ENCODE measurements at places on chromosomes 16 and 17.

DNA sequence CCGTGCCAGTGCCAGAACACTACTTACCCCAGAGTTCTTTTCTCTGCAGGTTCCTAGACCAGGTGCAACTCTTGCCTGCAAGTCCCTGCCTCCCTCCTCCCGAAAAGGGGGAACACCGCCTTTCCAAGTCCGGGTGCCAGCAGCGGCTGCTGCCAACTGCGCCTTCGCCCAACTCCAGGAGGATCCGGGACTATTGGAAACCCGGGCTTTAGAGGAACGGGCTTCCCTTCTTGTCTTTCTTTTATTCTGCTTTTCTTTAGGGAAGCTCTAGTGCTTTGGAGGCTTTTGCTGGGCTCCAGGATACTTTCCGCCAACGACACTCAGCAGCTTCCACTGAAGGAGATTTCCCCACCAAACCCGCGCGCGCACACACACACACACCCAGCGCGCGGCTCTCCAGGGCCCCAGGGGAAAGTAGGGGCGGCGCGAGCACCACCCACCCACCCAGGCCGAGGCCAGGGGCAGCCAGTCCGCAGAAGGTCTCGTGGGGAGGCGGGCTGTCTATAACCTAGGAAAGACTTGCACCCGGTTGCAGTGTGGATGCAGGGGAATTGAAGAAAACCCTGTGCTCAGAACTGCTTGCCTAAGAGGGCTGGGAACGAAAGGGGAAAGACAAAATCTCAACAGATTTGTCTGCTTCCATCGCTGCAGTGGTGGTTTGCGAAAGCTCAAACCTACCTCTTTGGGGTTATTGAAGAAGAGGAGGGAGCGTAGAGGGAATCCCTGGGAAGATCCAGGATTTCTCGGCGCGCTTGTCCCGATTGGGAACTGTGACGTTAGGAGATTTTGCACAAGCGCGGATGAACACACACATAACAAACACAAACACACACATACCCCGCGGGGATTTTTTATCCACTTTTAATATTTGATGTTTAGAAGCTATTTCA lies 977 bp upstream of the CA10 start:
- no peak for DNase-seq

- DNase-seq = no peak
These were observed 6.8 kb downstream of the PCTP start for GRCh38 chr17:55757659-55758058.

- DNase-seq = no peak
These were observed at the start of gene FAM20A for GRCh38 chr17:68600931-68601564. TSS of gene FAM20A (minus strand) at chr17:68601367. CDS start at chr17:68600666, 701 bp downstream.

DNA sequence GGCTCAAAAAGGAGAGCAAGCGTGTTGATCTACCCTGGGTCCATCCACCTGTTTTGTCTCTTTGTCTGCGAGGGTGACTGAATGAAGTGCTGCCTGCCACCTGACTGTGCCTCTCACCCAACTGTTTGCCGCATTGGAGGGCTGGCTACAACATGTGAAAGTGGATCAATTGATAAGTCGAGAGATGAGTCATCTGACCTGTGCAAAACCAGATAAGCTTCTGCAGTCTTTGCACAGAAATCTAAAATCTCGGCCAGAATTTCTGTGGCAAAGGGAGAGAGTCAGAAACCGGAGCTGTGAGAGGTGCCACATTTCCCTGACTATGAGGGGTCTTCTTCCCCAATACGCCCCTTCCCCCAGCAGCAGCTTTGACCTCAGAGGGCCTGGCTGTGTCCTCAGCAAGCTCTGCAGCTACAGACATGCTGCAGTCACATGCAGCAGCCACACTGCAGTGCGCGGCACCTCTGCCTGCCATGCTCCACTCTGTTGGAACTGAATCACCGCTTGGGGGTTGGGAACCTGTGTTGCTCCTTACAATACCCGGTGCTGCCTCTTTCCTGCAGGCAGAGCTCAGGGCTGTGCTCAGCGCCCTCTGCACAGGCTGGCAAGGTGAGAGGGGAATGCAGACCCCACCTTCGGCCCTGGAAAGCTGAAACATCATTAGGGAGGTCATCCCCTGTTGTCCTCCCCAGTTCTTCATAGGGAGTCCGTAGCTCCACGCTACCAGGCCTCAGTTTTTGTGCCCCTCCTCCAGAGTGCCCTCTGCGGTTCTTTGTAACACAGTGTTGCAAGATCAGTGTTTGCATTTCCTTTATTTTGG lies 16.2 kb upstream of the HAS3 start:
- no peak for DNase-seq

DNA sequence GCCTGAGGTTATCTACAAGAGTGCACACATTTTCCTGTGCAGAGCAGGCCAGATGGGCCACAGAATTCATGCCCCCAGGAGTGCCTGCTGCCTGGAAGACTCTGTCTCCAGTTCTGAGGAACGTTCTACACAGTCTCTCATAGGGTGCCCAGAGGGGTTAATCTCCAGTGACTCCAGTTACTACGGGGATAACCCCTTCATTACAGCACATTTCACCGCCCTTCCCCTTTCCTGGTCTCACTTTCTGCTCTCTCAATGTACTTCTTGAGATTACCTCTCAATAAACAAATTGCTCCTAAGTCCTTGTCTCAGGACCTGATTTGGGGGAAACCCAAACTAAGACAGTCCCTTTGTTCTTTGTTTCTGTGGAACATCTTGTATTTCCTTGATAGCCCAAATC lies 5.7 kb downstream of the CD300H start:
- DNase-seq = no peak

- no peak for DNase-seq
These were observed 46.1 kb upstream of the SLC25A19 start for GRCh38 chr17:75335315-75335714.

DNA sequence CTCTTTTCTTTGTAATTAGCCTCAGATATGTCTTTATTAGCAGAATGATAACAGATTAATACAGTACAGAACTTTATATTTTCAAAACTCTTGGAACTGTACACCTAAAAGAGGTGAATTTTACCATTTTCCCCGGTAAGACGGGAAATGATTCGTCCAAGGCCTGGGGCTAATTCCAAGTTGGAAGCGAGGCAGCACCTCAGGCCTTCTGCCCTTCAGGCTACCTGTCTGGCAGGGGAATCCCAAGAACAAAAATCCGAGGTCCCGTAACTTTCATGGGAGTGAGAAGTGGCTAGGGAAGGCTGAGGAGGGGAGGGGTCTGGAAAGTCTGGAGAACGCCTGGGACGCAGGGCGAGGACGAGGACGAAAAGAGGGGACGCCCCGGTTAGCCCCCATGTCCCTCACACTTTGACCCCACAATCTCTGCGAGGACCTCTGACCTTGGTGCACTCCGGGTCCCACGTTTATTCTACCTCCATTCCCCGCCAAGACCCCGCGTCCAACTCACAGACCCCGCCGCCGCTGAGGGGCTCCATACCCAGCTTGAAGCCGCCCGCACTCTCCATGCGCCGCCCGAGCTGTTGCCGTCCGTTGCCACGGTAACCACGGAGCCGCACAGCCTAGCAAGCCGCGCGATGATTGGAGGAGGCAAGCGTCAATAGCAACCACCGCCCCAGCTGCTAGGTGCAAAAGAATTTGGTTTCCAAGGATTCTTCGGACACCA lies at the start of gene HYDIN:
HYDIN (minus strand) TSS at position 601 of the 724 bp plus-strand sequence. CDS start 43,827 bp downstream, outside the sequence.
- no peak for DNase-seq

DNA sequence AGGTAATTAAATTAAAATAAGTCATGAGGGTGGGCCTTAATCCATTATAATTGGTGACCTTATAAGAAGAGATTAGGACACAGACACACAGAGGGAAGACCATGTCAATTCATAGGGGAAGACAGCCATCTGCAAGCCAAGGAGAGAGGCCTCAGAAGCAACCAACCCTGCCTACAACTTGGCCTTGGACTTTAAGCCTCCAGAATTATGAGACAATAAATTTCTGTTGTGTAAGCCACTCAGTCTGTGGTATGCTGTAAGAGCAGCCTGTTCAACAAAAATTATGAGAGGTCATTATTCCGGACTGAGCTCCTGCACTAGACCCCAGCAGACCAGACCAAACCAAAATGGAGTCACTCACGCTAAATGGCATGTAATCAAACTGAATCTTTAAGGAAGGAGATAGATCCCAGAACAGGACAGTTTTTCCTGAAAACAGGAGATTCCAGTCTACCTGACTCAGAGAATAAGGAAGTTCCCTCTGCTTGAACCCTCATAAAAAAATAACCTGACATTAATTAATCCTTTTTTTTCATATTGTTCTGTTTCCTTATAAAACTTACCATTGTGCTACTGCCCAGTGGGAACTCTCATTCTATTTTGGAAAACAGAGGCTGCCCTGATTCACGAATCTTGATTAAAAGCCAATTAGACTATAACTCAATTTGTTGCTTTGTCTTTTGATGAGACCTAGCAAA lies 74.3 kb downstream of the DNAH3 start:
- no peak for DNase-seq

- DNase-seq = no peak
These were observed 6.1 kb downstream of the ANKS4B start for GRCh38 chr16:21239646-21240045.

DNA sequence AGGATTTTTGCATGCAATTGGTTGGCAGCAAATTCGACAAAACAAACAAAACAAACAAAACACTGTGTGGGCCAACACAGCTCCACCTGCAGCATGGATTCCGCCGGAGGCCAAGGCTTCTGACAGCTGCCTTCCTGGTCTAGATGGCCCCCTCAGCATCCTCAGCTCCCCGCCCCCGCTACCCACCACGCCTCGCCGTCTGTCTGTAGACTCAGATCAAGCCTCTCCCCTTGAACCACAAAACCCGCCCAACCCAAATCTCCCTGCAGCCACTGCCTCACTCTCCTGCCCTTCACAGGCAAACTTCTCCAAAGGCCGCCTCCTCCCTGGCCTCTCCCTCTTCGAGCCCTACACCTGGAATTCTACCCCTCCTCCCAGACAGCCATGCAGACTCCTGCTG lies 57.9 kb downstream of the RTN4RL1 start:
- no peak for DNase-seq

DNA sequence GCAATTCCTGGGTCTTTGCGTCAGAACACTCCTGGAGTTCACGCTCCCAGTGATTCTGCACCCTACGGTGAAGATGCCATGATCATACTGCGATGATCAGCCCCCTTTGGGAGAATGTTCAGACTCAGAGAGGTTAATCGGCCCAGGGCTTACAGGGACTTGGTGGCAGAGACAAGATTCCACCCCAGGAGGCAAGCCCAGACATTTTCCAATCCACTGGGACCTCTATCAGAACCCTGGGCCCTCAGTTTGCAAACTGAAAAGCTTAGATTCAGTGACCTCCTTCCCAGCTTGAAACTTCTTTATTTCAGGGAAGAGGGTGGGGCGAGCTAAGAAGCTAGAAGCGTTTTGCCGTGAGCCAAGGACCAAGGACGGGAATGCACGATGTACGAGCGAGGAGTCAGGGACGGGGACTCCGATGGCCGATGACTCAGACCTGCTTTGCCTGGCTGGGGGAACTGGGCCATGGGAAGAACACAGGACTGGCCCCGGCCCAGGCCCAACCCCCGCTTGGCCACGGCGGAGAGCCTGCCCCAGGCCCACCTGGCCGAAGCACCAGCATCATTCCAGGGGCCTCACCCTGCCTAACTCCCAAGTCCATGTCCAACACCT lies 34.7 kb downstream of the SOCS3 start:
- no peak for DNase-seq

- no peak for DNase-seq
These were observed 542.1 kb downstream of the XYLT1 start for GRCh38 chr16:16928532-16929109.

- DNase-seq = no peak
These were observed 82.1 kb downstream of the MSI2 start for GRCh38 chr17:57338257-57338914.

DNA sequence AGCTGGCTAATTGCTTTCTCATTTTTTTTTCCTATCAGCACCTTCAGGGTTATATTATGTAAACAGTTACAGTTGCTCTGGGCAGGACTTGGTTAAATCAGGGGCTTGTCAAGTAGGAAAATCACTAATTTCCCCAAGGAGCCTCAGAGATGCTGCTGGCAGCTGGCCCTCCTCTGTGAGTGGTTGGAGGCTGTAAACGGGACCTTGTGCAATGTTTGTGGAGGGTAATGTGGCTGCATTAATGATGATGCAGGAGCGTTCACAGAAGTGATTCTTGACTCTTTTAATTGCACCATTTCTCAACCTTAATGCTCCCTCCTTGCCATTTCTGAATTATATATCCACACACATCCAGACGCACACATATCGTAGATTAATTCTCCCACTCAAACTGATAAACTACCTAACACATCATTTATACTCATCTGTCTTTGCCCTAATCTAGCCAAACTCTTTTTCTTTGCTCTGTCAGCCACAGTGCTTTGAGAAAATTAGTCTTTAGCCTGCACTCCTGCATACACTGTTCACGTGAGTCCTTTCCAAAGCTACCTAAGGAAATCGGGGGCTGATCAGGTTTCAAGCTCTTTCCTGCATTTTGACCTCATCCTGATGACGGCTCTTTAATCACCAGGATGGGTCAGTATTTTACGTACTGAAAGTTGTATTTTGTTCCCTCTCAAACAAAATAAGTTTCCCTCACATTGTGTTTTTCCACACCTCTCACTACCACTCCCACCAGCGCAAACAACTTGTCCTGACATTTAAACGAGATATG lies 154.4 kb upstream of the PIRT start:
- DNase-seq = no peak

DNA sequence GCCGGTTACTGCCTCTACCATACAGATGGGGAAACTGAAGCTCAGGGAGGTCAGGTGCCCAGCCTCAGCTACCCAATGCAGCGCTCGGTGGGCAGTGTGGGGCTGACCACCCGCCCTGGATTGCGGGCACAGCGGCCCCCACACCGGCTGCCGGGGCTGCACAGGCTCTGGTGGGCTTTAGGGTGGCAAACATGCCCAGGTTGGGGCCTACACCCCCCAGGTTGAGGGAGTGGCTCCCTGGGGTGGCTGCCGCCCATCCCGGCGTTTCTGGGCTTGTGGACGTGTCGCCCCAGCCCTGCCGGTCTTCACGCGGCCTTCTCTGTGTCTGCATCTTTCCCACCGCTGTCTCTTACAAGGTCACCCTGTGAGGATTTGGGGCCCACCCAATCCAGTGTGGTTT lies 40.9 kb upstream of the SSTR5 start:
- no peak for DNase-seq

DNA sequence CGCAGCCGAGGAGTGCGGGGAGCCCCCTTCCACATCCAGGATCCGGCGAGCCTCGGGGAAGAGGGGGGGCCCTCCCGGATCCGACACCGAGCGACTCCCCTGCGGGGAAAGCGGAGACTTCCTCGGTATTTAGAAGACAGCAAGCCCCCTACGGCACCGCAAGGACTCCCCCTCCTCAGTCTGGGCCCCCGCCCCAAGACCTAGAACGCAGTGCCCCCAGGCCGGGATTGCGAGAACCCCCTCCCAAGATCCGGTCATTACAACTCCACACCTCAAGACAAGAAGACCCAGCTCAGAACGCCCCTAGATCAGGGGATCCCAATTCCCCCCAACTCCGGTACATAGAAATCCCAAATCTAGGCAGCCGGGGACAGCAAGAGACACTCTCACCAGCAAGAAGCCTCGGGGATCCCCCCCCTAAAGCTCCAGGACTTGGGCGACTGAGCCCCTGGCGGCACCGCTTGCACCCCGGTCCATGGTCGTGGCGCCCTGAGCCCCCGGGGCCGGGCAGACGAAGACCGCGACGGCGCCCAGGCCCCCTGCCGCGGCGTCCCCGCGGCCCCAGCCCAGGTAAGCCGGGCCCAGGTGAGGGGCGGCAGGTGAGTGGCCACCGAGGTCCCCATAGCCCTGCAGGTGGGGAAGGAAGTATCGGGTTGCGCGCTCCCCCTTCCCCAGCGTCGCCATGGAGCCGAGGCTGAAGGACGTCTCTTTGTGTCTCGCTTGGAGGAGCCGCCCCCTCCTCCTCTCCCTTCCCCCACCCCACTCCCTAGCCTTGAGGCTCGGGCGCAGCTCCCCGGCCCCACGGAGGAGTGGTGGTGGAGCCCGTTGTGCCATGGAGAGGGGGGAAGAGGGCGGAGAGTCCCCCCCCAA lies 641 bp downstream of the SBK1 start:
- DNase-seq = no peak

Data from activated CD8-positive, alpha-beta memory T cell treated with anti-CD3 and anti-CD28 coated beads for 1 hour (primary cell).